Left cardiac atrium (tissue), 4 donors: ENCODE measurements at places on chromosomes 7 and 10. TPM values are rescaled to one million over a fixed set of nuclear protein-coding genes. Genes with fewer than 3 reads are reported as not detected.

The CPN1 gene
- total RNA-seq, result not detected

The EPHA1 gene
- 0.71 TPM for total RNA-seq

The SUGCT gene
- 4.1 TPM for total RNA-seq

The FOXI2 gene
- 0.29 TPM for total RNA-seq

The DENND2A gene
- 19.0 TPM for total RNA-seq

The GOT1 gene
- 437 TPM for total RNA-seq

The SUN3 gene
- not detected for total RNA-seq

The CTAGE4 gene
- not detected for total RNA-seq

The IFIT1B gene
- not detected for total RNA-seq

The NEUROD6 gene
- total RNA-seq, result not detected

DNA sequence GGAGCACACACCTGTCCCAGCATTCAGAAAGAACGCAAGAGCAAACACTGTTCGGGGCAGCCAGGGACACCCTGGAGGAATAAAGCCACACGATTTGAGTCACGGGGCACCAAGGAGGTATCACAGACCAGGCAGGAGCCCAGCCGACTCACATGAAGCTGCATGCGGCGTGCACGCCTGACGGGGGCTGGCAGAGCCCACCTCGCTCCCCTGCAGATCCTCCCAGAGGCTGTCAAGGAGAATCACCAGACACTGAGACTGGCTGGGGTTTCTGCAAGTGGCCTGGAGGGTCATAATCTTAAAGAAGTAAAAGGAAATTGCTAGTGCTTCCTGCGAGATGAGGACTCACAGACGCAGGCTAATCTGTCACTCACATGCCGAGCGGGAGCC is 61.6 kb downstream of the TCERG1L start:
- DNase-seq, result no peak

GRCh38 chr7:11478882-11479281 is 353.1 kb downstream of the THSD7A start:
- no peak for DNase-seq

DNA sequence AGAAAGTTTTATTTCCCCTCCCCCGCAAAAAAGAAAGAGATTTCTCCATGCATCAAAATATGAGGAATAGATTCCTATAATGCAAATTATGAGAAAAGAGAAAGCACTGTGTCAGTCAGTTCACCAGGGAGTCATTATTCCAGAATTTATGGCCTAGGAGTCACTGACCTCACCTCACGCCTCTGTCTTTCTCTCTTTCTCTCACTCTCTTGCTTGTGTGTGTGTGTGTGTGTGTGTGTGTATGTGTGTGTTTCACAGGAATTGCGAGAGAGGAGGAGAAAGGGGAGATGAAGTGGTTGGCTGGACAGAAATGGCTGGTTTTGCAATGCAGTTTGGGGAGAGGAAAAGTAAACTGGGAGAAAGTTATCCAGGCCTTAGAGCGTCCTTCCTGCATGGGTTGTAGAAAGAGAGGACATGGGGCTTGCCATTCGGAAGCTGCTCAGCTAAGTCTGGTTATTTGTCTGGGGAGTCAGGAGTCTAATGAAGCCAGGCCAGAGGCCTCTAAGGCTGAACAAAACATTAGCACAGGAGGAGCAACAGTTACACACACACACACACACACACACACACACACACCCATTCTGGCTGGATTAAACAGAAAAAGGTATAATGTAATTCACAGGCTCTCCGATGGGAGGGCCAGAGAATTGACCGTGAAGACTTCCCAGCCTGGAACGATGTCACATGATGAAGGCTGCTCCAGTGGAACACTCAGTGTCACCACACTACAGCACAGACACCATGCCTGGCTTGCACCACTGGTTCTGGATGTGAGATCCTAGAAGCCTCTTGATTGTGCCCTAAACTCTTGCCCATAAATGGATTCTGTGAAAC is 12.8 kb upstream of the FFAR4 start:
- no peak for DNase-seq

DNA sequence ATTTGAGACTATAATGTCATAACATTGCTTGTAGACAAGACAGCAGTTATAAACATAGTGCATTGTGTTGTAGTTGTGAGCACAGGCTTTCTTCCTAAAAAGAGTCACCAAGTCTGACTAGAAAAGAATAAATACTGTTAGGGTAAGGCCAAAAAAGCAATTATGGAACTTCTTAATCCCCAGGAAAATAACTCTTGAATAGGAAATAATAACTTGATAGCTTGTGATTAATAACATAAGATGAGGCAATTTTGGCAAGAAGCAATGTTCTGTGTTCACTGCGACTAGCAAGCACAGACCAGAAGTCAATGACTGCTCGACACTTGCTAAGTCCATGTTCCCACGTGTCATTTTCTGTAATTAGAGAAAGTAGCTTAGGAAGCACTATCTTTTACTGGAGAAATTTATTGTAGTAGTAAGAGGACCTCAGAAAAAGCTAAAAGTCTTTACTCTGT is 97.1 kb downstream of the AGMO start:
- DNase-seq, result no peak

DNA sequence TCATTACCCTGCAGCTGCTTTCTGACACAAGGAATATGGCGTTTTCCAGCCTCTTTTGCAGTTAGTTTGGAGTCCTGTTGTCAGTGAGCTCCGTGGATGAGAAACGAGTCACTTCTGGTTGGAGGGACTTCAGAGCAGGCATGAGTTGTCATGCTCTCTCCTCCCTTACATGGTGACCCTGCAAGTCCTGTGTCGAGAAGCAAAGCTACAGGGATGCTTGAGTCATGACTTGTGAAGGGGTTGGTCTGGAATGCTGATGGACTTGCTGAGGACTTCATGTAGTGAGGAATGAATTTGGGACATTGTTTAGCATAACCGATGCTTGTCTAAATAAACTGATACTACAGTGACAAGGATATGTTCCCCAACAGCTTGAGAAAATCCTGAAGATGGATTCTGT is 108.8 kb downstream of the ADCYAP1R1 start:
- no peak for DNase-seq

GRCh38 chr7:150380463-150380862 is 1.3 kb downstream of the ZNF775 start:
- no peak for DNase-seq

GRCh38 chr10:76309741-76310587 is 878.5 kb downstream of the LRMDA start:
- no peak for DNase-seq

DNA sequence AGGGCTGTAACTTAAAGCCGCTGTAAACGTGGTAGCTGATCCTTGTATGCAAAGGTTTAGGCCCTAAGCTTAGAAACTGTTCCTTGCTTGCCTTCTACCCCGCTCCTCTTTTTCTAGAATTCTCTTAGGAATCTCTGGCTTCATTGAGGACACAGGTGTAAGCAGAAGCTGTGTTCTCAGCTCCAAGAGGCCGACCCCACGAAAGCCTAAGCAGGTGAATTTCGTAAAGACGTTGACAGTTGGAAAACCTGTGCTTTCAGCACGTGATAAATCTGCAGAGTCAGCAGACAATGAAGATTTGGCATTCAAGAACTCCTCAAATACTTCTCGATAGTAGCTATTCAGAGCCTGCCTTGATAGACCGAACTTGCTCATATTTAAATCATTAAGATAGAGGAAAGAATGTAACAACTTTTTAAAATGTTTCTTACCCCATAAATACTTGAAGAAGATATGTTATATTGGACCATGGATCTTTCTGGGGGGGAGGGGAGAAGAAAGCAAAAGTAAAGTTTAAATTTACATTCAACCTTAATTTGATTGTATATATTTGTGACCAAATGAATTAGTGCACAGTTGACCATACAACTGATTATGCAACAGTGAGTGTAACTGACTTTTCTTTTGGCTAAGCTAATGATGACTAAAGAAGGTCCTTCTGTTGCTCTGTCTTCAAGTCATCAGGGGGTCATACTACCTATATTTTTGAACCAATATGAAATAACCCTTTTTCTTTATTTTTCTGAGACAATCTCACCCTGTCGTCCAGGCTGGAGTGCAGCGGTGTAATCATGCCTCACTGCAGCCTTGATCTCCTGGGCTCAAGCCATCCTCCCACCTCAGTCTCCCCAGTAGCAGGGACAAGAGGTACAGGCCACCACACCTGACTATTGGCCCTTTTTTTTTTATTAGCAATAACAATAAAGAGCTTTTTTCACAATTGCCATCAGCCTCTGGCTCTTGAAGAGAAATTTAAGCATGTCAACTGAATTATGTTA is 1.2 kb upstream of the GDI2 start:
- no peak for DNase-seq

DNA sequence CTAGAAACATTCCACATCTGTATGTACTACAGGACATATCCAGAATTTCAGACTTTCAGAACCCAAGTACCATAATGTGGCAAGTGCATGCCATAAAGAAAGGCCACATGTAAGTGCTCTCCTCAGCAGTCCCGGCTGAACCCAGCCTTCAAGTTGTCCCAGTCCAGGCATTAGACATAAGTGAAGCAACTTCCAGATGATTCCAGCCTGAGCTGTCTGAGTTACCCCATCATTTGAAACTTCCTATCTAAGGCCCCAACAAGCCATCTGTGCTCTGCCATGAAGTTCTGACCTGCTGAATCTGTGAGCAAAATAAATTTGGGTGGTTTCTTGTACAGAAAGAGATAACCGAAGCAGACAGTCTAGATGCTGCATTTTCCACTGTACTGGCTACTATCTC is 218.8 kb downstream of the IPMK start:
- no peak for DNase-seq

DNA sequence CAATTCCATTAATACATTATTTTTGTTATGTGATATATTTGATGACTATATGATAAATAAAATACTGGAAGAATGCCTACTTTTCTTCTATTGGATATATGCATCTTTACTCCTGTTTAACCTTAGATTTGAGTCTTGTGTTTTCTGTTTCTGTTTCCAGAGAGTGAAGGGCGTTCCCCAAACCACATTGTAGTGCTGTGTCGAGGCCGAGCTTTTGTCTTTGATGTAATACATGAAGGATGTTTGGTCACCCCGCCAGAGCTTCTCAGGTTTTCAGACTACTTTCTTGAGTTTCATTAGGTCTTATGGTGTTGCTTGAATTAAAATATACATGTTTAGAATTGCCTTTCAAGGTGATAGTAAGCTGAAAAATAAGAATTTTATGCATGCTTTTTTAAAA is 23.8 kb downstream of the CROT start:
- no peak for DNase-seq

GRCh38 chr10:7547829-7548228 is 118.9 kb downstream of the ITIH5 start:
- DNase-seq, result no peak

DNA sequence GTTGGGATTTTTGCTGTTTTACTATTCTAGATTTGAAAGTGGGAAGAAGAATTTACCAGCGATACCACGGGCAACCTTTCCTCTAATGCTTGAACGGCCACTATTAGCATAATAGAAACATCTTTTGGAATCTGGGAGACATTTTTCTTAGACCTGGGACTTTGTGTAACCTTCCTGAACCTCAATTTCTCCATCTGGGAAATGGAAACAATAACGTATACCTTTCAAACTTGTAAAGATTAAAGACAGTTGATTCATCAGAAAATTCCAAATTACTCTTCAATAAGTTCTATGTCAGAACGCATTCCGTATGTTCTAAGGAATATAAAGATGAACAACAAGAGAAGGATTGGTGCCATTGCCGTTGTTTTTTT is 453 bp upstream of the RNLS start:
- DNase-seq, result no peak

- DNase-seq, result no peak
These were observed 201.1 kb downstream of the BAMBI start for GRCh38 chr10:28878236-28878970.

GRCh38 chr7:114825423-114825951 is 96.4 kb upstream of the MDFIC start:
- no peak for DNase-seq

DNA sequence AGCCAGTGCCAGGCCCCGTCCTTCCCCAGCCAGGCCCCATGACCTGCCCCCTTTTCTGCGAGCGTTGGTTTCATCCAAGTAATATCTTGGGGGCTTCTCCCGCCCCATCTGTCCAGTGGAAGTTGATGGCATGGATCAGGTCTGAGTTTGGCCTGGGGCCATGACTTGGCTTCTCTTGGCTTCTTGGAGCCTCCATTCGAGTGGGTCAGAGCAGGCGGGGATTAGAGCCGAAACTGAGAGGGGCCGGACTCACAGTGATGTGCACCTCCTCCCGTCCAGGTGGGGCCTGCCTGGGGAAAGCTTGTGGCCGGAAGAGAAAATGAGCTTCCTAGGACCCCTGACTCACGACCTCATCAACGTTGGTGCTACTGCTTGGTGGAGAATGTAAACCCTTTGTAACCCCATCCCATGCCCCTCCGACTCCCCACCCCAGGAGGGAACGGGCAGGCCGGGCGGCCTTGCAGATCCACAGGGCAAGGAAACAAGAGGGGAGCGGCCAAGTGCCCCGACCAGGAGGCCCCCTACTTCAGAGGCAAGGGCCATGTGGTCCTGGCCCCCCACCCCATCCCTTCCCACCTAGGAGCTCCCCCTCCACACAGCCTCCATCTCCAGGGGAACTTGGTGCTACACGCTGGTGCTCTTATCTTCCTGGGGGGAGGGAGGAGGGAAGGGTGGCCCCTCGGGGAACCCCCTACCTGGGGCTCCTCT is 15.1 kb upstream of the LIMK1 start:
- DNase-seq, result no peak

DNA sequence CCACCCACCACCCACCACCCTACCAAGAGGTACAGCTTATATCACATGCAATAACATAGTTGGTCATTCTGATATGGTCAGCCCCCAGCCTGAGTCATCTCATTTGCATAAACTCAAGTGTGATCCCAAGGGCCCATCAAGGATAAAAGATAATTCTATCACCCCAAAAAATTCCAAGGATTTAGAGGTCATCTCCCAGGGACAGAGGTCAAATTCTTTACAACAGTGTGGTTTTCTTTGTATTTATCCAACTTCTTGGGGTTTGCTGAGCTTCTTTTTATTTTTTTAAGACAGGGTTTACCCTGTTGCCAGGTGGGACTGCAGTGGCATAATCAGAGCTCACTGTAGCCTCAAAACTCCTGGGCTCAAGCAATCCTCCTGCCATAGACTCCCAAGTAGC is 9.4 kb upstream of the GTPBP10 start:
- no peak for DNase-seq

GRCh38 chr10:77004917-77005564 is 632.6 kb downstream of the KCNMA1 start:
- no peak for DNase-seq

GRCh38 chr7:22452960-22453558 is 46.9 kb downstream of the STEAP1B start:
- DNase-seq, result no peak

GRCh38 chr7:5550831-5551230 is 127.2 kb upstream of the TNRC18 start:
- no peak for DNase-seq

DNA sequence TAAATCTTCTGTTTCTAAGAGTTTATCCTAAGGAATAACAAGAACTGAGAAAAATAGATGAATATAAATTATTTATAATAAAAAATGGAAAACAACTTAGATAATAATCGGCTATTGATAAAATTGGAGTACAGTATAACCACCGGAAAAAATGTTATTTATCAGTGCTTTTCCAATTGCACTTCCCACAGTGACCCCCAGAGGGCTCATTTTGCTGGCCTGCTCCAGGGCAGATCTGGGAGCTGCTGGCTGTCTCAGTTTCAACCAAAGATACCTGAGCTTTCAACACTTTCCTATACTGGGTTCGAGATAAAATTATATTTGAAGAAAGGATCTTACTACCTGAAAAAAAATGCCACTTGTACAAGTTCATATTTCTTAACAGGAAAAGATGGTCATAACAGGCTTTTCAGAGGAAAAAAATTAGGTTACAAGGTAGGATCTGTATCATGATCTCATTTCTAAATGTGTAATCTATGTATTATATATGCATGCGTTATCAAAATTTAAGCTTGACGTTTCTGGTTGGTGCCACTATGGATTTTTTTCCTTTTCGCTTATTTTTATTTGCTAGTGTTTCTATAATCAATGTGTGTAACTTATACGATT is 165.7 kb downstream of the NPSR1 start:
- peak; percentile 46 for DNase-seq

- DNase-seq, result no peak
These were observed 19.3 kb downstream of the ELMO1 start for GRCh38 chr7:37429435-37429791.
